Ascending aorta (tissue), 2 donors: ENCODE measurements at places on chromosomes 2 and 18.
A peak's percentile ranks its signal among the peaks of the same experiment; 100 is the strongest.

- no peaks in the 10 kb centered on the region for H3K36me3 ChIP-seq
- H3K4me1 ChIP-seq, result no peaks in the 10 kb centered on the region
- no peaks in the 10 kb centered on the region for H3K27me3 ChIP-seq
Observed at GRCh38 chr2:219530048-219530963, 13.3 kb downstream of the CHPF start.

DNA sequence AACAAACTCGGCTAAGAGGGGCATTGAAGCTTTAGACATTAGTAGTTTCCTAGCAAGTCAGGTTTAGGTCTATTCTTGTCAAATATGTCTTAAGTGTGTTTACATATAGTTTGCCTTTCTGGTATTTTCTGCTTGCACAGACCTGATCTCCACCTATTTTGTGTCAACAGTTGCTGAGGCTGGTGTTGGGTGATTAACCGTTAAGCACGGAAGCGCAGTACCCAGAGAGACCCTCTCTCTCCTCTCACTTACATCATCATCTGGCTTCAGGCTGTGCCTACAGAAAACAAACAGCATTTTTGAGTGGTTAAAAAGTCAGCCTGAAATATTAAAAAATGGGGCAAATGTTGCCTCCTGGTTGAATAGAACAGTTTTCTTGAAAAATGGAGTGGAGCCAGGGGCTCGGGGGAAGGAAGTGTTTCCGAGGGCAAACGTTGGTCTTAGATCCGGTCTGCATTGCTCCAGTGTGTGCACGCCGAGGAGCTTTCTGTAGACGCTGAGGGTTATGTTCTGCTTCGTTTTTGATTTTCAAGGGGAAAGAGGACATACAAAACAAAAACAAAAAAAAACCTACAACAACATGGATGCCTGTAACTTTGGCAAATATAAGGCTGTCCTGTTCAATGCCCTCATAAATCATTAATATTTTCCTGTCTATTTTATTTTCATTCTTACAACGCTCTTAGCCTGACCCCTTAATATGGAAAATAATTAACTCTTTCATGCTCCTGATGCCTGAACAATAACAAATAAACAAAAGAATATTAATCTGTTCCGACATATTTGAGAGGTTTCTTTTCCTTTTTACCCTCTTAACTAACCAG lies 120.8 kb downstream of the MEIS1 start:
- H3K36me3 ChIP-seq, result no peaks in the 10 kb centered on the region
- peak overlapping the region; percentile 23 for H3K4me3 ChIP-seq
- H3K27ac ChIP-seq, result peak overlapping the region; percentile 74
- no peaks in the 10 kb centered on the region for H3K27me3 ChIP-seq
- no peak for DNase-seq

DNA sequence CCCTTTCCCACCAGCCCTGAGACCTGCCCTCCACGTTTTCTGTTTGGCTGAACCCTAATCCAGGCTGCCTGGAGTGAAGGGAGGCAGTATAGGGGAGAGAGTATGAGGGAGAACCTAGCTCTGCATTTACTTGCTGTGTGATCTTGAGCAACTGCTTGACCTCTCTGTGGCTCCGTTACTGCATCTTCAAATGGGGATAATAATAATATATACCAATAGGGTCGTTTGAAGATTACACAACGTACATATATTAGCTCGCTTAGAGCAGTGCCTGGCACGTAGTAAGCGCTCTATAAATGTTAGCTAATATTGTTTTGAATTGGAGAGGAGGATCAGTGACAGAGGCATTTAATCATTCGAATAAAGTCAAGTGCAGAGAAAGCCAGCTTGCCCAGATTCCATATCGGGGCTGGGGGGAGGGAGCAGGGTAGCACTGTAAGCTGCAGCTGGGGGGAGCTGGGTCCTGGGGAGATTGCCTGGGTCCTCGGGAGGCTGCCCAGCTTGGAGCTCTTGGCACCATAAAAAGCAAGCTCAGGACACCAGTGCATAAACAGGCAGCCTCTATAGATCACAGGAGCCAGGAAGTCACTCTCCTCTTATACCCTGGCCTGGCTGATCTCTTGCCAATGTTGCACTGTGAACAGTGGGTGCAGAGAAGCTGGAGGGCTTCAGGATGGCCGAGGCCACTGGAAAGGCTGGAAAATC lies 19.1 kb downstream of the KCNK3 start:
- no peak overlapping the region for H3K27ac ChIP-seq
- no peak for DNase-seq
- peaks cover 12% of the 10 kb centered on the region for H3K4me1 ChIP-seq
- H3K4me3 ChIP-seq, result no peak overlapping the region

DNA sequence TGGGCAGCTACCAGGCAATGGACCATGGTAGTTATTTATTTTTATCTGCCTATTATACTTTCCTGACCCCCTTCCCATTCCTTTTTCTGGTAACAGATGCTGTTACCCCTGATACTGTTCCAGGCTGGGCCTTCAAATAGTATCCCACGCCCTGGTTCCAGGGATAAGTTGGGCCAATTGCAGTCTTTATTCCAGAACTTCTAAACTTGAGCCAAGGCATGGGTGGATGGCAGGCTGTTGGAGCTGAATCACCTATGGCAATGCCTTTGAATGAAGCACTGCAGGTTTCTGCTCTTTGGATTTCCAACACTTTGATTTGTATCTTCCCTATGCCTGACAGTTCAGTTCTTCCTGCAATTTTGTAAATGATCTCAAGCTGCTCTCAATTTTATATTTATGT lies 99.2 kb upstream of the LHCGR start:
- DNase-seq, result no peak
- H3K27me3 ChIP-seq, result no peaks in the 10 kb centered on the region
- no peak overlapping the region for H3K27ac ChIP-seq
- H3K36me3 ChIP-seq, result no peaks in the 10 kb centered on the region
- no peak overlapping the region for H3K4me3 ChIP-seq

DNA sequence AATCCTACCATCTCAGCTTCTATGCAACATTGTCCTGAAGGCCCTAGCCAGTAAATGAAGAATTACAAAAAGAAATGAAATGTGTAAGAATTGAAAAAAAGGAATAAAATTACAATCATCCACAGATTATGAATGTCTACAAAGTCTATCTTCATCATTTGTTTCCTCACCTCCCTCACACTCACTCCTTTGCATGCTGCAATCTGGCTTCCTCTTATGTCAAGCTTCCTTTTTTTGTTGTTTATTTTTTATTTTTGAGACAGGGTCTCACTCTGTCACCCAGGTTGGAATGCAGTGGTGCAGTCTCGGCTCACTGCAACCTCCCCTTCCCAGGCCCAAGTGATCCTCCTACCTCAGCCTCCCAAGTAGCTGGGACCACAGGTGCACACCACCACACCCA lies 129.0 kb downstream of the CABYR start:
- no peaks in the 10 kb centered on the region for H3K4me1 ChIP-seq
- H3K27ac ChIP-seq, result no peak overlapping the region
- DNase-seq, result no peak
- no peaks in the 10 kb centered on the region for H3K27me3 ChIP-seq
- no peak overlapping the region for H3K4me3 ChIP-seq

DNA sequence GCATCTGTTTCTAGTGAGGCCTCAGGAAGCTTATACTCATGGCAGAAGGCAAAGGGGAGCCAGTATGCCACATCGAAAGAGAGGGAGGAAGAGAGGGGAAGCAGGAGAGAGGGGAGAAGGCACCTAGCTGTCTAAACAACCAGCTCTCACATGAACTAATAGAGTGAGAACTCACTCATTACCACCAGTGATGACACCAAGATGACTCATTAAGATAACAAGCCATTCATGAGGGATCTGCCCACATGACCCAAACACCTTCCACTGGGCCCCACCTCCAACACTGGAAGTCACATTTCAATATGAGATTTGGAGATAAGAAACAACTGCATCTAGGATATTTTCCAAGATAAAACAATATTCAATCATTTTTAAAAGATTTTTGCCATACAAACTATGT lies 753.9 kb upstream of the ZEB2 start:
- no peak overlapping the region for H3K27ac ChIP-seq
- no peaks in the 10 kb centered on the region for H3K4me1 ChIP-seq
- H3K36me3 ChIP-seq, result no peaks in the 10 kb centered on the region
- H3K27me3 ChIP-seq, result no peaks in the 10 kb centered on the region
- DNase-seq, result no peak
- no peak overlapping the region for H3K4me3 ChIP-seq

- no peak for DNase-seq
- H3K27me3 ChIP-seq, result no peaks in the 10 kb centered on the region
- H3K27ac ChIP-seq, result no peak overlapping the region
- no peak overlapping the region for H3K4me3 ChIP-seq
- H3K4me1 ChIP-seq, result no peaks in the 10 kb centered on the region
- no peaks in the 10 kb centered on the region for H3K36me3 ChIP-seq
Observed at GRCh38 chr2:241204010-241204384, 15.5 kb downstream of the ANO7 start.

DNA sequence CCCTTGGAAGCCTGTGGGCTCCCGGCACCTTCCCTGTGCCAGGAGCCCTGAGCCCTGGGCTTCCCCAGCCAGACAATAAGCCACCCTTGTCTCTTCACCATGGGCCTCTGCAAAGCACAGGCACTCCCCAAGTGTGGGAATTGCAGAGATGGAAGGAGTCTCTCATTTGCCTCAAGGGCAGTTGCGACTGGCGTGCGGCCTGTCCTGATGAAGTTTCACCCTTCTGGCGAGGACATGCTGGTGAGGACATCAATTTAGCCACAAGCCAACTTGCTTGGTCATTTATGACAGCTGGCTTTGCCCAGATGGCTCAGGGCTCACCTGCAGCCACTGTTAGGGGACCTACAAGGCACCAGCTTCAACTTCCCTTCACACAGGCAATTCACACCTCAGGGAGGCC lies 180.2 kb downstream of the ANAPC1 start:
- H3K36me3 ChIP-seq, result no peaks in the 10 kb centered on the region
- no peaks in the 10 kb centered on the region for H3K27me3 ChIP-seq
- no peak overlapping the region for H3K27ac ChIP-seq
- no peak for DNase-seq

- no peaks in the 10 kb centered on the region for H3K4me1 ChIP-seq
- DNase-seq, result no peak
- H3K27me3 ChIP-seq, result no peaks in the 10 kb centered on the region
Observed at GRCh38 chr2:3433776-3434400, 54.4 kb downstream of the TRAPPC12 start.

- H3K27ac ChIP-seq, result no peak overlapping the region
- H3K4me3 ChIP-seq, result no peak overlapping the region
- no peaks in the 10 kb centered on the region for H3K36me3 ChIP-seq
- DNase-seq, result no peak
- no peaks in the 10 kb centered on the region for H3K27me3 ChIP-seq
Observed at GRCh38 chr2:164906947-164907346, 48.4 kb downstream of the SLC38A11 start.

DNA sequence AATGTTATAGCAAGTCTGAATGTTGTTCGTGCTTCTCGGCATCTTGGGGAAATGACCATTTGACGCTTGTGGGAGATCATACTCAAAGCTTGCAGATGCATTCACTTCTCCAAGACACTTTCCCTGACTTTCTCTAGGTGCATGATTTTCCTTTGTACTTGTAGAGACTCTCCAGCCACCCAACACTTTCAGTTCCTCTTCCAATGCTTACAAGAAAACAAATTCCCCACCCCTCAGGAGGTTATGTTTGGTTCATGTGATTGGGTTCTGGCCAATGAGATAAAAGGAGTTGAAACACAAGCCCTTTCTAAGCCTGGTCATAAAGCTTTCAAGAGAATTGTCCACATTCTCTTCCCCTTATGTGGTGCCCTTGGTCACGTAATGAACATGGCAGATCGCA lies 156.3 kb downstream of the EPHA4 start:
- no peak overlapping the region for H3K27ac ChIP-seq
- no peaks in the 10 kb centered on the region for H3K27me3 ChIP-seq
- no peaks in the 10 kb centered on the region for H3K36me3 ChIP-seq
- DNase-seq, result no peak

GRCh38 chr2:215487002-215487372 lies 51.1 kb upstream of the FN1 start:
- no peak overlapping the region for H3K27ac ChIP-seq
- no peaks in the 10 kb centered on the region for H3K4me1 ChIP-seq
- no peak for DNase-seq
- H3K36me3 ChIP-seq, result no peaks in the 10 kb centered on the region
- no peak overlapping the region for H3K4me3 ChIP-seq

GRCh38 chr2:107001964-107002696 lies 116.2 kb upstream of the ST6GAL2 start:
- no peaks in the 10 kb centered on the region for H3K36me3 ChIP-seq
- H3K27ac ChIP-seq, result no peak overlapping the region
- H3K4me3 ChIP-seq, result no peak overlapping the region
- H3K4me1 ChIP-seq, result no peaks in the 10 kb centered on the region
- DNase-seq, result no peak

DNA sequence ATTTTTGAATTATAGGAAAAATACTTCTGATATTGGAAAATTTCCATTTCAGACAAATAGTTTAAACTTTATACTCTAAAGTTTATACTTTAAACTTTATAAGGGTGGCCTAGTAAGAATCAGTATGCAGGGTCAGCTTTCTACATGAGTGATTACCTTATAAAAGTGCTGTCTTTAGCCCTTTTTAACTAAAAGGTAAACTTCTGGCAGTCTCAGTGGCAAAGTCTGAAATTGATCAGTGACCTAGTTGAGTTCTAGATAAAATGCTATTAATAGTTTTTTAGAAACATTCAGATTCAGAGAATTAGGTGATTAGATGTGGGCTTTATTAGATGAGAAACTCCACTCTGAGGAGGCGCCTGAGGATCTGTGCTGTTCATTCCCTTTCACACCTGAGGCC lies 15.5 kb downstream of the GORASP2 start:
- DNase-seq, result no peak
- peaks cover 6% of the 10 kb centered on the region for H3K36me3 ChIP-seq
- H3K4me1 ChIP-seq, result no peaks in the 10 kb centered on the region
- H3K27ac ChIP-seq, result no peak overlapping the region
- H3K4me3 ChIP-seq, result no peak overlapping the region
- no peaks in the 10 kb centered on the region for H3K27me3 ChIP-seq

DNA sequence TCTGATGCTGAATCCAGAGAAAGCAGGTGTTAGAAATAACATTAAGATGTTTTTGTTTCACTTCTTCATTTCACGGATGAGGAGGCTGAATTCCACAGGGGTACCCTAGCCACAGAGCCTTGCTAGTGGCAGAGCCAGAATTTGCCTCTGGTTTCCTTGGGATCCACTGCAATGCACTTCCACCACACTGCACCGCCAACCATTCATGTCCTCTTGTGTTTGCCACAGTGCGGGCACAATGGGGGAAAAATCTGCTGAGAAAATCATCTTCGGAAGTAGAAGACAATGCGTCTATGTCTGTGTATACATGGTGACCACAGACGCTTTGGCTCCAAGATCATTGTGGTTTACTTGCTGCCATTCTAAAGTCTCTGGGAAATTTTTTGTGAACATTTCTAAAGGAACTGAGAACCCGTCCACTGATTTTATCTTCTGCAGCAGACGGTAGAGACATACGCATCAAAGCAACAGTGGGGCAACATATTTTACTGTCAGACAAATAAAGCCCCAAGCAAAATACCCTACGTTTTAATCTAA lies 14.9 kb downstream of the ICOS start:
- DNase-seq, result no peak
- no peak overlapping the region for H3K27ac ChIP-seq
- H3K4me3 ChIP-seq, result no peak overlapping the region
- H3K4me1 ChIP-seq, result peaks cover 4% of the 10 kb centered on the region
- no peaks in the 10 kb centered on the region for H3K27me3 ChIP-seq

- no peak for DNase-seq
- H3K4me3 ChIP-seq, result no peak overlapping the region
- H3K27ac ChIP-seq, result no peak overlapping the region
- H3K4me1 ChIP-seq, result no peaks in the 10 kb centered on the region
- H3K27me3 ChIP-seq, result no peaks in the 10 kb centered on the region
Observed at GRCh38 chr18:58495634-58496033, 133.3 kb downstream of the ALPK2 start.

GRCh38 chr2:234863043-234863934 lies 88.5 kb upstream of the SH3BP4 start:
- H3K4me3 ChIP-seq, result no peak overlapping the region
- no peak for DNase-seq
- no peaks in the 10 kb centered on the region for H3K27me3 ChIP-seq
- H3K27ac ChIP-seq, result no peak overlapping the region
